Ureter (tissue), 1 donor: ENCODE measurements at places on chromosomes 2 and 18. TPM values are rescaled to one million over a fixed set of nuclear protein-coding genes. Genes with fewer than 3 reads are reported as not detected.

HOXD4 gene
- 22.4 TPM for total RNA-seq

- DNase-seq = no peak
Measured at GRCh38 chr2:109439390-109439786, 174.4 kb downstream of the SEPTIN10 start.

DNA sequence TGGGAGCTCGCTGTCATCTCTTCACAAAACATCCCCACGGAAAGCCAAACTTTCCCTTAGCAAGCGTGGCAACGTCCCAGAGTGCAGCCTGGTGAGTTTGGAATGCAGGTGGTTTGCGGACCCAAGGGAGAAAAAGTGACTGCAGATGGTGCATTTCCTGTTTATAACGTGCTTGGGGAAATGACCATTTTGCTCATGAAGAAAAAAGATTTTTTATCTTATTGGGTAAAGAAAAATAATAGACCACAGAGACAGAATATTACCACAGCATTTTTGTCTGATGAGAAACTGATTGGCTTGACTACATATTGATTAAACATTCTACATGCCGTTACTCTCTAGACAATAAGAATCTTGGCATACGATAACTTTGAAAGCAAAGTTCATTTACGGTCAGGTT lies 136.5 kb downstream of the COPS8 start:
- no peak for DNase-seq

DNA sequence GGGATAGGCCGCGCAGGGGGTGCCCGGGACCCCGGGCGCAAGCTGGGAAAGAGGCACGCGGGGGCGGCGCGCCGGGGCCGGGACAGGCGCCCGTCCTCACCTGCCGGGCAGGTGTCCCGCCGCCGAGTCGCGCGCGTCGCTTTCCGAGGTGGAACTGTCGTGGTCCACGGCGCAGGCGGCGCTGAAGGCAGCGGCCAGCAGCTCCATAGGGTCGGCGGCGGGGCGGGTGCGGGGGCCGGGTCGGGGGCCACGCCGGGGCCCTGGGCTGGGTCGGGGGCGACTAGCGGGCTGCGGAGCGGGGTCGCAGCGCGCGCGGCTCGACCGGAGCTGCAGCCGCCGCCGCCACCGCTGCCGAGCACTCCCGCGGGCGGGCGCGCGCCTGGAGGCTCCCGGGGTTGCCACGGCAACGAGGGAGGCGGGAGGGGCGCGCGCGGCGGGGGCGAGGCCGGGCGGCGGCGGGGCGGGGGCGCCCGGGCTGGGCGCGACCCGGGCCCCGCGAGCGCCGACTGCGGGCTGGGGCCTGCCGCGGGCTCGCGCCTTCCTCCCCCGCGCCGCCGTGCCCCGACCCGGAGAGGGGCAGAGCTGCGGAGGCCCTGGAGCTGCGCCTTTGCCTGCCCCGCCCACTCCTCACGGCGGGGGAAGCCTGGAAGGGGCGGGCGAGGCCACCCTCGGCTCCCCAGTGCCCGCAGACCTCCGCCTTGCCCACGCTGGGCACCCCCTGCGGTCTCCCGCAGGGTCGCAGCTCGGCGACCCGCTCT lies 57.9 kb downstream of the SNORC start:
- no peak for DNase-seq

GRCh38 chr2:127721978-127722355 lies 20.7 kb downstream of the SFT2D3 start:
- DNase-seq = no peak
